ENCODE measurements at places on chromosomes 3 and 15. TPM values are rescaled to one million over a fixed set of nuclear protein-coding genes. Genes with fewer than 3 reads are reported as not detected.

OIP5 gene
- polyA plus RNA-seq = 0.44 TPM

AP4E1 gene
- polyA plus RNA-seq = 7.0 TPM

MOBP gene
- not detected for polyA plus RNA-seq

TAGLN3 gene
- polyA plus RNA-seq = not detected

- H3K27ac ChIP-seq = no peak overlapping the region
- no peaks in the 10 kb centered on the region for H3K36me3 ChIP-seq
- H3K4me3 ChIP-seq = no peak overlapping the region
- H3K4me1 ChIP-seq = no peaks in the 10 kb centered on the region
- no peak for DNase-seq
- no peaks in the 10 kb centered on the region for H3K27me3 ChIP-seq
Measured at GRCh38 chr3:192367616-192368015, 359.7 kb downstream of the FGF12 start.

GRCh38 chr3:78281381-78281780 is 1241.5 kb downstream of the ROBO2 start:
- H3K4me1 ChIP-seq = peaks cover 31% of the 10 kb centered on the region
- H3K36me3 ChIP-seq = no peaks in the 10 kb centered on the region
- H3K27ac ChIP-seq = no peak overlapping the region
- peaks cover 2% of the 10 kb centered on the region for H3K27me3 ChIP-seq
- no peak for DNase-seq
- H3K4me3 ChIP-seq = no peak overlapping the region

DNA sequence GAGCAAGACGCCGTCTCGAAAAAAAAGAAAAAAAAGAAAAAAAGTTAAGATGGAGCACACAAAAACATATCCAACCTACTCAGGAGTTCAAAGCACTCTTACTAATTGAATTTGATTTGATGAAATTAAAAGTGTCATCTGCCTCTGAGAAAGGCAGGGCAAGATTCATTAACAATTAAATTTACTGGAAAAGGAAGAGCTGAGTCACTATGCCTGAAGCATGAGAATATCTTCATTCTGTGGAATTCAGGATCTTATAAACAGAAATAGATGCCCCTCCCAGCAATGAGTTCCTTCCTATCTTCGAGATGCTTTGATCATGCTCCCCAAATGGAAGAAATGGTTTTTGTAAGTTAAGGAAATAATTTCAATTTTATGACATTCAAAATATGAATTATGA is 61.0 kb upstream of the ST3GAL6 start:
- no peak overlapping the region for H3K4me3 ChIP-seq
- no peak overlapping the region for H3K27ac ChIP-seq
- H3K27me3 ChIP-seq = peaks cover 2% of the 10 kb centered on the region
- H3K36me3 ChIP-seq = no peaks in the 10 kb centered on the region

All from immature natural killer cell (primary cell).